ENCODE measurements at places on chromosomes 6 and 20. TPM values are rescaled to one million over a fixed set of nuclear protein-coding genes. Genes with fewer than 3 reads are reported as not detected.

ZC2HC1B gene
- total RNA-seq: not detected

ZBTB46 gene
- 3.0 TPM for total RNA-seq

KATNA1 gene
- total RNA-seq: 11.1 TPM

ZFP57 gene
- not detected for total RNA-seq

ADGB gene
- 1.6 TPM for total RNA-seq

GPX5 gene
- total RNA-seq: not detected

LY6G6C gene
- total RNA-seq: not detected

SIRPB2 gene
- total RNA-seq: 2.4 TPM

GRCh38 chr6:108564178-108564577, 3.5 kb downstream of the FOXO3 start:
- DNase-seq: no peak

DNA sequence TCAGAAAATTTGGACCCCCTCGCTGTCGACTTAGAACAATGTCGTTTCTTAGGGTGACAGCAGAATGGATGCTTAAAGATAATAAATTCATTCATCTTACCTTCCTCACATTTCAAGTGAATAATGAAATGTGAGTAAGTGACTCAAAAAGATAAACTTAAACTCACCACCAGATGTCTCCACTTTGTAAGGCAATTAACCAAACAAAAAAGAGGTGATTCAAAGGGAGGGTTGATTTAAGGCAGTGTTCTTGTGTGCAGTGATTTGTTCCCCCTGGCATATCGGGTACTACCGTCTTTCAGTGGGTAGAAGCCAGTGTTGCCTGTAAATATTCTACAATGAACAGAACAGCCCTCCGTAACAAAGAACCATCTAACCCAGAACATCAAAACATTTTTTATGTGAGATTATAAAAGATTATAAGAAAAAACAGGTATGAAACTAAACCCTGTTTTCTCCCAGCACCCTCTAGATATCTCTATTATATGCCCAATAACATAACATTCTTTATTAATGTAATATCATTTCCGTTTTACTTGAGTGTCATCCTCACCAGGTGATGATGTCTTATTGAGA, 589.7 kb downstream of the CBLN4 start:
- DNase-seq: no peak

DNA sequence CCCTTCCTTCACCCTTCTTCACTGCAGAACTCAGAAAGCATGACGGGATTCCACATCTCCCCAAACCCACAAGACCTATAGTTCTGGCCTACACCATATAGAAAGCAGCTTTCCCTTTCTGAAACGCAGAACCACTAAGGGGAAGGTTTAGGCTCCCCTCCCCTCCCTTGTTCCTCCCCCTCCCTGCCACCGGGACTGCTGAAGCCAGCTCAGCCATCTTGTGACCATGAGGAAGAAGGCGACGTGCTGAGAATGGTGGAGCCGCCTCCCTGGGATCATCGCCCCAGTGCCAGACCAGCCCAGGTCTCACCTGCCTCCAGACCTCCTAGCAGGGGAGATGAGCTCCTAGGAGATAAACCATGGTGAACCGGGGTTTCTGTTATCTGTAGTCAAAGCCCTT, 19.6 kb downstream of the SERPINB6 start:
- DNase-seq: no peak

GRCh38 chr20:33915726-33916331, 77.9 kb upstream of the RALY start:
- DNase-seq: peak; percentile 28

GRCh38 chr6:63792736-63793464, 157.3 kb downstream of the PHF3 start:
- no peak for DNase-seq

DNA sequence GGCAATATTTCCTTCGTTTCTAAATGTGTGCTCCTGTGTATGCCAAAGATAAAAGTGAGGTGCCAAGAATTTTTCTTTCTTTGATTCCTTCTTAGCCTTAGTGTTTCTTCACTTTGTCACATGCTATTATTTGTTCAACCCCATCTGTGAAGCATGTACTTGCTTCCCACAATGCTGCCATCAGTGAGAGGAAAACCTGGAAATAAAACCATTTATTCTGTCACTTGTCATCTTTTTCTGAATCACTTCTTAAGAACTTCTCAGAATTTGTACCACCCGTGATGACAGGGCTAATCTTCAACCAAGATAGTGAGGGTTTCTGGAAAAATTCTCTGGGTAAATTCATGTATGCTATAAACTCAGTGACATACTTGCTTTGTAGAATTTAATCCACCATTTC, 450.1 kb downstream of the COL12A1 start:
- DNase-seq: no peak

DNA sequence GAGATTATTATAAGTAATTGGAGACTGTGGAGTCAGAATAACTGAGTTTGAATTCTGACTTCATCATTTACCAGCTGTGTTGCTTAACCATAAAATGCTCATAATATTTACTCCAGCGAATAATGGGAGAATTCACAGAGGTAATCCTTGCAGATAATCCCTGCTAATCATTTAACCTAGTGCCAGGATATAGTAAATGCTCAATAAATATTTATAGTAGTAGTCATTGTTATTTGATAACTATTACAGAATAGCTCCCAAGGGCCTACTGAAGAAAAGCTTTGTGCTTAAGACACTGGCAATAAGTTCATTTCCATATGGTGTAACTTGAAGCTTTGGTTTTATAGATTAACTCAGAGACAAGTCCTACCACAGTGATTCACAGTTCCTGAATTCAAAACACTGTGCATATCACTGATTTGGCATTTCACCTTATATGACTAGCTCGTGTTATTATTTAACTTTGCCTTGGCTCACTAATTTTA, 208.8 kb upstream of the PLCB4 start:
- DNase-seq: no peak

GRCh38 chr6:27136978-27137814, 110.3 kb upstream of the PRSS16 start:
- DNase-seq: no peak

DNA sequence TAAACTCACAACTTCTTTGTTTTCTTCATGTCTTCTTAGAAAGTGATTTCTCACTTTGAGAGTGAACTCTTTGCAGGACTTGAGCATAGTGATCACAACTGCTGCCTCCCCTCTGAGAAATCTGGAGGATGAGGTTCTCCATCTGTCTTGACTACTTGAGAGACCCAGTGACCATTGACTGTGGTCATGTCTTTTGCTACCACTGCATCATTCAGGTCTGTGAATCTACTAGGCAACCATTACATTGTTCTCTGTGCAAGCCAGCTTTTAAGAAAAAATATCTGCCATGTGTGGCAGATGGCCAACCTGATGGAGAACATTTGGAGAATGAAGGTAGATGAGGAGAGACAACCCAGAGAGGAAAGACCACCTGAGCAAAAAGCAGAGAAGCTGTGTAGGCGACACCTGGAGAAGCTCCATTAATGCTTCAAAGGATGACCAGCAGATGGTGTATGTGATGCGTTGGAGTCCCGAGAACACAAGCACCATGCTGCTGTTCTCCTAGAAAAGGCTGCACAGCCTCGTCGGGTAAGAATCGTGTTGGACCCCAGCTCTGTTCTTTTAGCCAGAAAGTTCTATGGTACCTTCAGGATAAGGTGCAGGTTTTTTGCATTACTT, 25.1 kb upstream of the TRIM26 start:
- DNase-seq: no peak

DNA sequence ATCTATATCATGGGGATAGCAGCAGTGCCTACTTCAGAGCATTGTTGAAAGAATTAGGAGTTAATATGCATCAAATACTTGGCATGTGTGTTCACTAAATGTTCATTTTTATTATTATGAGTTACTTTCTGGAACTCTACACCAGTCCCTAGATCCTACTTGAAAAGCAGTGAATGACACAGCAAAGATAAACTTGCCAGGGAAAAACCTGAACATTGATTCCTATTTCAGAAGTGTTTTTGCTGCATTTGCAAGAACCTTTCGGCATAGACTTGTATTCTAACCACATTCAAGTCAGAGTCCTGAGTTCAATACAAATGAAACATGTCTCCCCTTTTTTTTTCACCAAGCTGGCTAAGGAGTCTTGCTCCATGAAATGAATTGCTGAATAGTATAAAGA, 187.4 kb upstream of the TAB2 start:
- DNase-seq: no peak

DNA sequence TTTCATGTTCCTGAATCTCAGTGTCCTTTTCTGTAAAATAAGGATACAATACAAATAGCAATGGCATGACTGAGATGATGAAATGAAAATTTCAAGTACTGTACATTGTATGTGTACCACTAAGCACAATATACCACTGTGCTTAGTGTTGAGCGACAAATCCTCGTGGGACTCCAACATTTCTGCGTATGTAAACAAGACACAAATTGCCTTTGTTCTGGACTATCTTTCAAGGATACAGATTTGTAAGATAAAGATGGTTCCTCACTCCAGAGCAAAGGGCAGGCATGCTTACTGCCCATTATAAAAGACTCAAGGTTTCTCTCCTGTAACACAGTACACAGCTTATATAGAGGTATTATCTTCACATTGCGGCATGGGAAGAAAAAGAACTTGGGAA, 6.0 kb downstream of the RARS2 start:
- DNase-seq: no peak

DNA sequence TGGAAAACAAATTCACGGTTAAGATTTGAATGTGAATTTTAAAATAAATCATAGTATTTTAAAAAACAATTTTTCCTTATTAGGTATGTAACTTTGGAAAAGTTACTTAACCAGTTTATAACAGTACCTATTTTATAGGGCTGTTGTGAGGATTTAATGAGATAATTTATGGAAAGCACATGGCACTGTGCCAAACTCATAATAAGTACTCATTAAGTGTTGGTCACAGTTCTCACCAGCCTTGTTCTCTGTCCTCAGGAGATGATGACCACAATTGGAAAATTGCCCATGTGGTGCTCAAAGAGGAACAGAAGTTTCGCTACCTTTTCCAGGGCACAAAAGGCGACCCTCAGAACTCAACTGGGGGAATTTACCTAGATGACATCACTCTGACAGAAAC, 39.6 kb downstream of the MEP1A start:
- no peak for DNase-seq

DNA sequence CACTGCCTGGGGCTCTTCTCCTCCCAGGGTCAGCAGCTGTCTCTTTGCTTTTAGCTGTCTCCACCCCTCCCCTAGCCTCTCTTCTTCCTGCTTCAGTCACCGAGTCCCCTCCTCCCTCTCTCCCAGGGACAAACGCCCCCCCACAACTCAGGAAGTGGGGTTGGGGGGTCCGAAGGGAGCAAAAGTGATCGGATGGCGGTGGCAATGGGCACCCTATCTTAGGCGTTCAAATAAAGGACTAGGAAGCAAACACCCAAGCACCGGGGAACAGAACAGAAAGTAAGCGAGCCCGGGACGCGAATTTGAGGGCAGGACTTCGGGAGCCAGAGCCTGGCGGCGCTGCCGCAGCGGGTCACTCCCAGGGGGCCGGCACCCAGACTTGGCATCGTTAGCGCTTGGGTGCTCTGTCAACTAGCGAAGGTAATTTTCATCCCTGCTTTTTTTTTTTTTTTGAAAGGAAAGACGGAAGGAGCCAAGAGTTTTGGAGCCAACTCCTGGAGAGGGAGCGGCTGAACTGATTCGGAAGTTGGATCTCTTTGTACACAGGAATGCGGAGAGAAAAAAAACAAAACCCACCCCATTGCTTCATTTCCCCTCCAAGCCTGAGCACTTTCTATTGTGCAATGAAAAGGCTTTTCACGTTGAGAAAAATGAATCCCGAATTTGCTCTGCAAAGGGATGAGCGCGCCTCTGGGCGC, 815 bp upstream of the ITPR3 start:
- peak; percentile 71 for DNase-seq

- no peak for DNase-seq
Measured at GRCh38 chr6:86969573-86969972, 32.2 kb downstream of the HTR1E start.

- DNase-seq: no peak
Measured at GRCh38 chr20:63854766-63855362, 6.4 kb upstream of the ABHD16B start.

DNA sequence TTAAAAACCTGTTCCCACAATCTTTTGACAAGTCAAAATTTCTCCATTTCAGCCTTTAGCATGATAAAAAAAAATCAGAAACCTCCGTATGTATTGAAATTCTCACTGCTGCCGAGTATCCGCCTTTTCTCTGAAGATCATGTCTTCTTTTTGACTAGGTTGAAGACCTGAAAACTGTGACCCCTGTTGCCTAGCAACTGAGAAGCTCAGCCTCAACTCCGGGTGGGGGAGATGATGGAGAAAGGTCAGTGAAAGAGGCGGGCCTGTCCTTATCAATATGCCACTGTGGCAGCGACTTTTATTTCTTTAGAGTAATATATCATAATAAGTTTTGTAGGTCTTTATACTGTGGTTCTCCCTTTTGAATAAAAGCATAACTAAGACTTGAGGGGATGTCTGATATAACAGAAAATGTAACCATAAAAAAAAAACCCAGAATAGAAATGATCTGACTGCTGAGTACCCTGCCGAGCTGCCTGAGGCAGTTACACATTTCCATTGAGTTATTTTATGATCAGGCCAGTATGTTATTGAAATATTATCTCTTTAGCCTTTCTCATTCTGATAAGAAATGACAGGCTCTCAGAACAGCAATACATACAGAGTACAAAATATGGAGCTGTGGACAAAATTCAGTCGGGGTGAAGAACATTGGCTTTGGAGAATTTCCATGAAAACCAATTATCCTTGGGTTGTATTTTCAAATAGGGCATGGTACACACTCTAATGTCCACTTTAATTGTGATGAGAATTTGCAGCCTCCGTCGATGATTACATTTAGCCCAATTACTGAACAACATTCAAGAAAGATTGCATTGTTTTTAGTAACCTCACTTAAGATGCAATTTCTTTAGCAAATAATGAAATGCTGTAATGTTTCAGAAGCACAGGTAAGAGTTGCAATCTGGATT, 136.7 kb upstream of the EEF1E1 start:
- DNase-seq: no peak

DNA sequence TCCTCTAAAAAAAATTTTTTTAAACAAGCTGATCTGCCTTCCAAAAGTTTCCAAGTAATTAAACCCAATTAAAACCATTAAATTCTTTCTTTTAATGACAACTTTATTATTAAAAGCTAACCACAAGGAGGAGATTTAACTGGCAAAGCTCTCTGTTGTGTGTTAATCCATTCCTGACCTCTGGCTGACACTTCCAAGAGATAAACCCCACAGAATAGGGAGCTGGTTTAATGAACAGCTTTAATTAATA, 230.8 kb downstream of the EYA2 start:
- DNase-seq: no peak

DNA sequence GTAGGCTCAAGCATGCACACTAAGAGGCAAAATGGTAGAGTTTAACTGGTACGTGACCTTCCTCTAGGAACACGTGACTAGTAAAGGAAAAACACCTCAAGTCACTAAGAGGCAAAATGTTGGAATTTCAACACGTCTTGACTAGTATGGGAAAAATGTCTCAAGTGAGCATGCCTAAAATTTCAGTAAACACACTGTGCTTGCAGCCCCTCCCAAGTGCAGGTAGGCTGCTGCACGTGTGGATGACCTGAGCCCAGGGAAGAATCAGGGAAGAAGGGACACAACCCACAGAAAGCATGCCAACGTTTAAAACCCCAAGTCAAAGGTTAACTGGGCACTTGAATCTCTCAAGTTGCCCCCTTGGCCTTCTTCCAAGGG, 162.2 kb downstream of the TENT5A start:
- no peak for DNase-seq
